ENCODE measurements at places on chromosomes 1 and 21.

DNA sequence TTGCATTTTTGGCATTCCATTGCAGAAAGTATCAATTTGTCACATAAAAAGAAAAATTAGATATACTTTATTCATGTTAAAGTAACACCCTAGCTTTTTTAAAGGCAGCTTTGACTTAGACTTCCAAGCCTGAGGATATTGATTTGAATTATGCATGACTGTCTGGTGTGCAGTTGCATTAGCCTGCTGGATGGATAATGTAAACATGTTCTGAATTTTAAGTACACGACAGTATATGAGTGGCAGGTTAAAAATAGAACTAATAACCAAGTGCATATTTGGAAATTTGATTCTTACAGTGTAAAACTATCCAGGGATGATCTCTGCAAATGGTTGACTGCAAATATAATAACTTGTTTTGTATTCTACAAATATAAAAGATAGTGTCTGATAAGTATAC lies 124.0 kb downstream of the SYT14 start:
- no peak for DNase-seq

DNA sequence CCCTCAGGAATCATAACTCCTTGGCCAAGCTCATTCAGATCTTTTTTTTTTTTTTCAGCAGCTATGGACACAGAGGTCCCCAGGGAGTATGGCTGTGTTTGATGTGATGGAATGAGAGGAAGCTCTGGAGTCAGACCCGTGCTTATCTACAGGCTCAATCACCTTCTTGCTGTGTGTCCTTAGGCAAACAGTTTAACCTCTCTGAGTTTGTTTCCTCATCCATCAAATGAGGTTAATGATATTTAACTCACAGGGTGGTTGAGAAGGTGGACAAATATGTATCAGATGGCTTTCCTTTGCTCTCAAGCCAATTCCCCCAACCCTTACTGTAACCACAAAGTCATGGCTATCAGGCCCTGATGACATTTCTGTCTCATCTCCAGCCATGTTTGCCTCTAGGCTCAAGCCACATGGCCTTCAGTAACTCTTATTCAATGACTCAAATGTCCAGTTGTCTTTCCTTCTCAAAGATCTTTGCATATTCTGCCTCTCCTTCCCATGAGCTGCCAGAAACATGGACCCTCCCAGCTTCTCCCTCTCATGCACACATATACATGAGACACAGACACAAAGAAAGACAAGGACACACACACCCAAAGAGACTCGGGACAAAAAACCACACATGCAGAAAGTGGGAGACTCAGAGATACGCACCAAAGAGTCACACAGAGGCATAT lies 303.5 kb upstream of the KAZN start:
- DNase-seq: no peak

- no peak for DNase-seq
These were observed 393.6 kb downstream of the PTPRU start for GRCh38 chr1:29629814-29630516.

DNA sequence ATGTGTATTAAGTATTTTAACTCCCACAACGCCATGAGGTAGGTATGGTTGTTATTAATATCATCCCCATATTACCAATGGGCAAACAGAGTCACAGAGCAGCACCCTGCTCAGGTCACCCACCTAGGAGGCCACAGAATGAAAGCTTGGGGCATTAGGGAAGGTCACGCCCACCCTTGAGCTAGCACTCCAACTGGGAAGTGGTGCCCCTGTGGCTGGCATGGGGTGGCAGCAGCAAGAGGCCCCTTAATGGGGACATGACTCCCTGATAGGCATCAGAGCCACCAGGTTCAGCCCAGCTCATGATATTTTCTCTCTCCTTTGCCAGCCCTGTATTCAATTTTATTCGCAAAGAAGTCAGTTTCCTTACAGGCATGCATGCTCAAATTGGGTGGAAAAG lies 90.6 kb downstream of the DMRTB1 start:
- DNase-seq: no peak

- DNase-seq: no peak
These were observed 62.2 kb downstream of the GORAB start for GRCh38 chr1:170594066-170594626.

DNA sequence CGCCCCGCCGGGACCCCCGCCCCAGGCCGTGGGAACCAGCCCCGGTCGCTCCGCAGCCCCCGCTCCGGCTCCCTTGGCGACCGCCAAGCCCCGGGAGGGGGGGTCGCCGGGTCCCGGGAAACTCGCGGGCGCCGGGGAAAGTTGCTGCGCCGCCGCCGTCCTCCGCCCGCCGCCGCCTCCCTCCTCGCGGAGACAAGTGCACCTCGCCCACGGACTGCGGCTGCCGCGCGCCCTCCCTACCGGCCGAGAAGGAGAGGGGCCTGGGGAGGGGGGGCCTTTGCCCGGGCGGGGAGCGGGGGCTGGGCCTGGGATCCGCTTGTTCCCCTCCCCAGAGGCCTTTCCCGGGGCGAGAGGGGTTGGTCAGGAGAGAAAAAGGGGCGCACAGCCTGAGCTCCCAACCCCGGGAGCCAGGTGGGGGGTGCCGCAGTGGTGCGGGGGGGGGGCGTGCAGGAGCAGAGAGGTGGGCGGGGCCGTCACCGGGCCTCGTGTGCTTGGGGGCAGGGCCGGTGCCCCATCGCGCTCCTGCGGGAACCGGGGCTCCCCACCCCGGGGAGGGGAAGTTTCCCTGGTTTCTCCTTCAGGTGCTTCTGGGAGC lies 592 bp downstream of the AGRN start:
- no peak for DNase-seq

- DNase-seq: no peak
These were observed 6.0 kb downstream of the KLHDC8A start for GRCh38 chr1:205350691-205351141.

DNA sequence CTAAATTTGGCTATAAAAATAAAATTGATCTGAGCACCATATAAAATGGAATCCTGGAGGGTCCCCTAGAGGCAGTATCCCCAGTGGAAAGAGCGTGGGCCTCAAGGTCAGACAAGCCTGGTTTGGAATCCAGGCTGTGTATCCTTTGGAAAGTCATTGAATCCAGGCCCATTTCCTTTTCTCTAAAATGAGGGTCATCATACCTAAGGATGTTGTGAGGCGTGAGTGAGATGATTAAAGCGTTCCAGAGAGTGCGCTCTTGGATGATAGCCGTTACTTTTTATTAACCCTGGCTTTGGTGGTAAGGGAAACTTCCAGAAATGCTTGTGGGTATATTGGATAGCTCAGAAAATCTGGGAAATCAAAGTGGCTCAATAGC lies 683 bp upstream of the ZNF436 start:
- no peak for DNase-seq

DNA sequence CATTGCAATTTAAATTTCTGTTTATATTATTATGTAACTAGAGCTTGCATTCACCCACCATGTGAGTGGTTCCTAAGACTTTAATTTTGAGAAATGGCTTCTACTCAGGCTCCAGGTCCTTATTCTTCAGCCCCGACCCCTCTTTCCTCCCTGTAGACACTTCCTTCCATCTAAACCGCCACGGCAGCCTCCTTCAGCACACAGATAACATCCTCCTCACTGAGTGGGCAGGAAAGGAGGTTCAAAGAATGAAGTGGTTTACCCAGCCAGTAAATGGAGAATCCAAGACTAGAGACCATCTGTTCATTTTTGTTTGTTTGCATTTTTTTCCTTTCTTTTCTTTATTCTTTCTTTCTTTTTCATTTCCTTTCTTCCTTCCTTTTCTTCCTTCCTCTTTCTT lies 37.1 kb upstream of the SOD1 start:
- DNase-seq: no peak

GRCh38 chr1:181134543-181135436 lies 46.3 kb downstream of the IER5 start:
- no peak for DNase-seq

DNA sequence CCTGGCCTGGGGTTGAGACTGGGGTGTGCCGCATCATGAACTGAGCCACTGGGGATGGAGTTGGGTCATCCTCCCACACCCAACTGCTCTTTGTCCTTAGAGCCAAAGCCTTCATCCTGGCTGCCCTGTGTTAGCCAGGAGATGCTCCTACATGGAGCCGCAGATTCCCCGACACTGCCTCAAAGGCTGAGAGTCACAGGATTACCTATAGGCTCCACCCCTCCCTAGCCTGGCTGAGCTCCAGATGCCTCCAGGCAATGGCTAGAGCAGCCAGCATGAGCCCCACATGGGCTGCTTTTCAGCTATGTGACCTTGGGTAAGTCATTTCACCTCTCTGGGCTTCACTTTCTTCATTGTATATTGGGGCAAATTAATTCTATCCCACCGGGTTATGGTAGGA lies 119.9 kb upstream of the POU3F1 start:
- DNase-seq: no peak

DNA sequence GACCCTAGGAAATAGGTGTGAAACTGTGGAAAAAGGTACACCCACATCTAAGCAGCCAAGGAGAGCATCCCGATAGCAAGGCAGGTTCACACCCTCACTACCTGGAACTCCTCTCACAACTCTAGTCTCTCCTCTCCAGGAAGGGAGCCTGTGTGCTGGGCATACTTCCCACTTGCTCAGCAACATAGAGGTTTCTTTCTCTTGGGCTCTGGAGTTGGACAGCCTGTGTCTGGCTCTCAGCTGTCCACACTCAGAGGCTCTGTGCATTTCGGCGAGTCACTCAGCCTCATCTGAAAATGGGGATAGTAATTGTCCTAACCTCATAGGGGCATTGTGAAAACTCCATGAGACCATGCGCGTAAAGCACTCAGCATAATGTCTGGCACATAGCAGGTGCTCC lies 29.6 kb upstream of the VWA5B1 start:
- no peak for DNase-seq

DNA sequence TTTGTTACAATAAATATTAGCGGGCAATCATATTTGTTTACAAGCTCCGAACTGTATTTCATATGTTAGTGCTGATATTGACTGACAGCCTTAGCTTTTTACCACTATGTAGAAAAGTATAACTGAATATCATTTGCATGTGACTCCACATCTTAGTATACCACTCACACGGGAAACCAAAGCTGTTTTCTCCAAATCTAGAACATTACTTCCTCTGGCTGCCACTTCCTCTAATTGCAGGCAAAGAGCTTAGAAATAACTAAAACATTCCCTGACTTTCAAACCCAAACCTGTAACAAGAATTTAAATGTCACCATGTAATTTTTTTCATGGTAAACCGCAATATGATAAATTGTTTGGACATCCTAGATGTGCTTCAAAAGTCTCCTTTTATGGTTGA lies 174.7 kb downstream of the LBR start:
- no peak for DNase-seq

Measured in 8988T (cell line).